ENCODE measurements at places on chromosomes 12 and 14.
A peak's percentile ranks its signal among the peaks of the same experiment; 100 is the strongest.

DNA sequence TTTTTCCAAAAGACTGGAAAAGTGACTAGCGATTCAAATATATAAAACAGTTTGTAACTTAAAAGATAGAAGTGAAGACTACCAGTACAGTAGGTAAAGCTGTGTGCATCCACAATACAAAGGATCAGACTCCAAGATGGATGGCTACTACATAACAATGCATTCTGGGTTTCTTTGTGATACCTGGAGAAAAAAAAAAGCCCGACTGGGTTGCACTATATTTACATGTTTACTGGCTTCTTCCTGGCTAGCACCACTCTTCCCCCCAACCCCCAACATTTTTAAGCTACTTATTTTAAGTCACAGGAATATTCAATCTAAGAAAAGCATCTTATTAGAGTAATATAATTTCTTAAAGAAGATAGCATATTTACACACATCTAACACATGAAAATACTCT is 61.1 kb upstream of the SINHCAF start:
- peak; percentile 46 for DNase-seq
- H3K36me3 ChIP-seq, result no peaks in the 10 kb centered on the region
- no peak overlapping the region for H3K4me3 ChIP-seq
- H3K27me3 ChIP-seq, result no peaks in the 10 kb centered on the region
- peak overlapping the region; percentile 91 for H3K27ac ChIP-seq
- H3K4me1 ChIP-seq, result peaks cover 10% of the 10 kb centered on the region

- H3K4me1 ChIP-seq, result no peaks in the 10 kb centered on the region
- H3K4me3 ChIP-seq, result no peak overlapping the region
- no peaks in the 10 kb centered on the region for H3K27me3 ChIP-seq
- no peaks in the 10 kb centered on the region for H3K36me3 ChIP-seq
- peak; percentile 53 for DNase-seq
- no peak overlapping the region for H3K27ac ChIP-seq
Measured at GRCh38 chr12:81627336-81628189, 131.6 kb downstream of the PPFIA2 start.

- no peak for DNase-seq
- H3K36me3 ChIP-seq, result no peaks in the 10 kb centered on the region
- H3K27me3 ChIP-seq, result no peaks in the 10 kb centered on the region
- H3K4me1 ChIP-seq, result no peaks in the 10 kb centered on the region
Measured at GRCh38 chr12:85182699-85183098, 97.3 kb upstream of the ALX1 start.

DNA sequence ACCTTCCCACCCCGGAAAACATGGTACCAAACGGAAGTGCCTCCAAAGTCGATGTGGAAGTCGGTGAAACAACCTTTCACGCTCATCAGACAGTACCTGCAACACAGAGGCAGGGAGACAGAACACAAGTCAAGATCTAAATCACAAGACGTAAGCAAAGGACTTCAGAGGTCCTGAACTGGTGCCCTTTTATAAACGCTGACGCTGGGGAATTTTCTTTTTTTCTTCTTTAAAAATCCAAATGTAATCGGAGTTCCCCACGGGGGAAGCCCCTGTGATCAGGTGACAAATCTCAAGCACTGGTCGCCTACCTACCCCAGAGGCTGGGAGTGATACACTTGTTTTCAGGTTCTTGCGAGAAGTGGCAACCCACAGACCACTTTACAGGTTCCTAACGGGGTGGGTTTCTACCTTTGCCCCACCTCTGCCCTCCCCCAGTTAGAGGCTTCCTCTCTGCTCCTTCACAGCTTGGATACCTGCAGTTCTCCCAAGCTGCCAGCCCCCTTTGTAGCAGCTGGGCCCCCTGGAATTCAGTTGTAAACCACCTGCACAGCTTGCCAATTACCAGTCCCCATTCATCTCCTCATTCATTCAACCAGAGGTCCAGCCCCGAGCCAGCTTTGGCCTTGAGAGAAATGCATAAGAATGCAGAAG is 46.2 kb downstream of the KDM2B start:
- no peak overlapping the region for H3K27ac ChIP-seq
- H3K4me1 ChIP-seq, result peaks cover 7% of the 10 kb centered on the region
- no peaks in the 10 kb centered on the region for H3K27me3 ChIP-seq
- H3K4me3 ChIP-seq, result no peak overlapping the region
- H3K36me3 ChIP-seq, result peaks cover 4% of the 10 kb centered on the region
- DNase-seq, result no peak

- H3K27ac ChIP-seq, result no peak overlapping the region
- DNase-seq, result peak; percentile 62
- H3K27me3 ChIP-seq, result no peaks in the 10 kb centered on the region
- no peaks in the 10 kb centered on the region for H3K4me1 ChIP-seq
- no peaks in the 10 kb centered on the region for H3K36me3 ChIP-seq
Measured at GRCh38 chr12:30643366-30643765, 52.3 kb downstream of the IPO8 start.

DNA sequence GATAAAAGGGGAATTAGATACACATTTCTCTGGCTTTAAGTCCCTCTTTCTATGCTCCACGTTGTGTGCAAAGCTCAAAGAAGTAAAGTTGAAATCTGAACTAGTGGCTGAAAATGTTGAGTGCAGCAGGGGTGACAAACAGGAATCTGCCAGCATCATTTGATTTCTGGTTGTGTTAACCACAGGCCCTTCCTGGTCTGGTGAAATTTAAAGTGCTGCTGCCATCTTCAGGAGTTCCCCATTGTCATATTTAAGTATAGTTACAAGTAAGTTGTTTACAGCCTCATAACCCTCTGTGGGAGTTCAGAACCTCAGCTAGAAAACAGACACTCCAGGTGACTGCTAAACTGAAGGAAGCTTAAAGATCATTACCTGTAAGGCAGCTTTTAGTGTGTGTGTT is 90.9 kb upstream of the CCDC196 start:
- no peaks in the 10 kb centered on the region for H3K27me3 ChIP-seq
- H3K4me1 ChIP-seq, result no peaks in the 10 kb centered on the region
- no peak overlapping the region for H3K27ac ChIP-seq
- H3K36me3 ChIP-seq, result no peaks in the 10 kb centered on the region

DNA sequence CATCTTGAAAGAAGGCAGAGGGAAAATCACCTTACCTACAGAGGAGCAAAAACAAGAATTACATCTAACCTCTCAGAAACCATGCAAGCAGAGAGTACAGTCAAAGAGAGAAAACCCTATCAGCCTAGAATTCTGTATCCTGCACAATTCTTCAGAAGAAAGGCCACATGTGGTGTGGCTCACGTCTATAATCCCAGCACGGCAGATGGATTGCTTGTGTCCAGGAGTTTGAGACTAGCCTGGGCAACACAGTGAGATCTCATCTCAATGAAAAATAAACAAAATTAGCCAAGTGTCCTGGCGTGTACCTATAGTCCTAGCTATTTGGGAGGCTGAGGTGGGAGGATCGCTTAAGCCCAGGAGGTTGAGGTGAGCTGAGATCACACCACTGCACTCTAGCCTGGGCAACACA is 48.2 kb downstream of the ATF7 start:
- no peak for DNase-seq
- no peaks in the 10 kb centered on the region for H3K27me3 ChIP-seq
- H3K36me3 ChIP-seq, result no peaks in the 10 kb centered on the region
- H3K27ac ChIP-seq, result no peak overlapping the region
- peaks cover 6% of the 10 kb centered on the region for H3K4me1 ChIP-seq

GRCh38 chr12:951176-951575 is 1.7 kb upstream of the RAD52 start:
- H3K4me1 ChIP-seq, result no peaks in the 10 kb centered on the region
- H3K27ac ChIP-seq, result no peak overlapping the region
- DNase-seq, result no peak
- no peaks in the 10 kb centered on the region for H3K36me3 ChIP-seq

GRCh38 chr14:84041421-84041820 is 1488.5 kb upstream of the FLRT2 start:
- no peak for DNase-seq
- H3K36me3 ChIP-seq, result no peaks in the 10 kb centered on the region
- H3K27me3 ChIP-seq, result no peaks in the 10 kb centered on the region
- H3K27ac ChIP-seq, result no peak overlapping the region

- H3K27ac ChIP-seq, result no peak overlapping the region
- DNase-seq, result peak; percentile 32
- H3K4me1 ChIP-seq, result no peaks in the 10 kb centered on the region
- no peaks in the 10 kb centered on the region for H3K36me3 ChIP-seq
- H3K27me3 ChIP-seq, result no peaks in the 10 kb centered on the region
- H3K4me3 ChIP-seq, result no peak overlapping the region
Measured at GRCh38 chr14:95833429-95833828, 43.2 kb upstream of the TUNAR start.

DNA sequence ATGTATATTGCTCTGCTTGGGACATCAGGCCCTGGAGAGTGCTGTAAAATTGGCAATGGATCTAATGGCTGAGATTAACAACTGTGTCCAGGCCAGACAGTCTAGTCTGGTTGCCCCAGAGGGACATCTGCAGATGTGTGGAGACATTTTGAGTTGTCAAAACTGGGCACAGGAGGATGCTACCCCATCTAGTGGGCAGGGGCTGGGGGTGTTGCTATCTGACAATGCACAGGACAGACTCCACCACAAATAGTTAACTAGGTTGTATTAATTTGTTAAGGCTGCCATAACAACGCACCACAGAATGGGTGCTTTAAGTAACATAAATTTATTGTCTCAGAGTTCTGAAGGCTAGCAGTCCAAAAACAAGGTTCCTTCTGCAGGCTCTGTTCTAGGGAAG is 302.5 kb upstream of the AMIGO2 start:
- no peaks in the 10 kb centered on the region for H3K27me3 ChIP-seq
- H3K4me1 ChIP-seq, result peaks cover 2% of the 10 kb centered on the region
- no peaks in the 10 kb centered on the region for H3K36me3 ChIP-seq
- no peak overlapping the region for H3K4me3 ChIP-seq
- no peak for DNase-seq

- no peaks in the 10 kb centered on the region for H3K36me3 ChIP-seq
- no peak overlapping the region for H3K4me3 ChIP-seq
- H3K4me1 ChIP-seq, result no peaks in the 10 kb centered on the region
- no peaks in the 10 kb centered on the region for H3K27me3 ChIP-seq
Measured at GRCh38 chr12:84313323-84313675, 599.3 kb downstream of the SLC6A15 start.

Measured in mesendoderm (in vitro differentiated cells).